ENCODE measurements at places on chromosomes 12 and 14. TPM values are rescaled to one million over a fixed set of nuclear protein-coding genes. Genes with fewer than 3 reads are reported as not detected.
A peak's percentile ranks its signal among the peaks of the same experiment; 100 is the strongest.

- DNase-seq, result no peak
- no peak overlapping the region for H3K27ac ChIP-seq
- no peak overlapping the region for H3K4me3 ChIP-seq
- H3K4me1 ChIP-seq, result no peaks in the 10 kb centered on the region
- H3K27me3 ChIP-seq, result peaks cover 17% of the 10 kb centered on the region
Observed at GRCh38 chr12:8453021-8453513, 2.7 kb upstream of the CLEC6A start.

DNA sequence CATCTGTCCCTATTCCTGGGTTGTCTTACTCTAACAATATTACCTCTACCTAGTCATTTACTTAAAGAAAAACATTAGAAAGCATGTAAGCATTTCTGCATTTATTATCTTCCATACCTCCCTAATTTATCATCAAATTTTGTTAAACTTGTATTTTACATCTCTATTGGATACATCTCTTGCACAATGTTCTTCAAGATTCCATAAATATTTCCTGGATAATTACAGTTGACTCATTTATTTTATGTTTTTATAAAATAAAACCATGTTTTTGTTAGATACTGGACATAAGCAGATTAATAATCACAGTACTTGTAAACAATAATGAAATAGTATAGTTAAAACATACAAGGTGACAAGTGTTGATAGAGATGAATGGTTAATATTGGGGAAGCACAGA lies 209.0 kb downstream of the TMTC3 start:
- H3K27me3 ChIP-seq, result no peaks in the 10 kb centered on the region
- H3K27ac ChIP-seq, result no peak overlapping the region
- no peak for DNase-seq
- no peak overlapping the region for H3K4me3 ChIP-seq
- H3K36me3 ChIP-seq, result no peaks in the 10 kb centered on the region

GRCh38 chr12:123013185-123014095 lies 33.0 kb downstream of the ARL6IP4 start:
- no peaks in the 10 kb centered on the region for H3K4me1 ChIP-seq
- DNase-seq, result no peak
- H3K36me3 ChIP-seq, result peaks cover 2% of the 10 kb centered on the region
- H3K4me3 ChIP-seq, result no peak overlapping the region

DNA sequence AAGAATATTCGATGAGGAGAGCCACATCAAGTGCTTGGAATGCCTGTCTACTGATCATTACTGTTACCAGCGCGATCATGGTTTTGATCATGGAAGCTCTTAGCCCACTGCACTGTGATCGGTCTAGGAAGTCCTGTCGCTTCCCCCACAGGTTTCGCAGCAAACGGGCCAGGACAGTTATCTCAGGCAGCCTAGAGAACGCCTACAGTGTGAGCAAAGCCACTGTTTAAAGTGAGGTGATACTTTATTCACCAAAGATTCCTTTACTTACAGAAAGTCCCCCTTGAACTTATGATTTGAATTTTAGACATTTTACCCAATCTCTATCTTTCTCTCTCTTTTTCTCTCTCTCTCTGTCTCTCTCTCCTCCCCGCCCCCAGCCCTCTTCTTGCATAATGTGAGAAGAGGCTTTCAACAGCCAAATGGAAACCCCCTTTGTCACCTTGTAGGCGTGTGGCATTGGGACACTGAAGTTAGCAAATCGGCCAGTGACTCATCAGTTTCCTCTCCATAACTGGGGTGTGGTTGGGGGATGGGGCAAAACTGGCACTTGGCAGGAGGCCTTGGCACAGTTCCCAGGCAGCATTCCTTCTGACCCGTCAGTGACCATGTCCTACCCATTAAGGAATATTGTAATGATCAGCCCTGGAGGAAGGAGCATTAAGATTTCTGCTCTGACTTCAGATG lies 214.8 kb downstream of the CHST11 start:
- H3K27me3 ChIP-seq, result no peaks in the 10 kb centered on the region
- H3K36me3 ChIP-seq, result no peaks in the 10 kb centered on the region
- H3K4me3 ChIP-seq, result peak overlapping the region; percentile 41

DNA sequence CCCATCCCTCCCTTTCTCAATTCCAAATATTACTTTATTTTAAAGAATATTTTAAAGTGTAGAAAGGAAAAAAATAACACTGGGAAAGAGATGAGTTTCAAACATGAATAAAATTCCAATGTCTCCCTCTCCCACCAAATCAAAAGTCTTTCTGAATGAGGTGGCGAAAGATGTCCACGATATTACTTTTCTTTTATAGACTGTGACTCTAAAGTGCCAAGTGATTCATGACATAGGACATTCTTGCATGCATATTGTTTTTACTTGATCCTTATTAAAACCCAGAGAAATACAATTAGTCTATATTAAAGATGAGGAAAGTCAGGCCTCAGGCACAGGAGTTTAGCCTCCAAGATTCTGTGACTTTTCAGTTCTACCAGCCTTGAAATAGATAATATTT lies 16.0 kb upstream of the LUM start:
- H3K4me3 ChIP-seq, result no peak overlapping the region
- no peaks in the 10 kb centered on the region for H3K36me3 ChIP-seq
- H3K4me1 ChIP-seq, result peaks cover 55% of the 10 kb centered on the region
- no peak for DNase-seq
- peak overlapping the region; percentile 75 for H3K27ac ChIP-seq
- no peaks in the 10 kb centered on the region for H3K27me3 ChIP-seq

Gene SYNDIG1L
- total RNA-seq, result not detected

Gene GLIPR1L2
- 0.44 TPM for total RNA-seq
